ENCODE measurements at places on chromosomes 5 and 9.

- peak; percentile 60 for DNase-seq
These were observed 3.1 kb upstream of the DBH start for GRCh38 chr9:133632806-133633680.

- DNase-seq: no peak
These were observed 135.1 kb downstream of the SLC25A46 start for GRCh38 chr5:110873773-110874437.

DNA sequence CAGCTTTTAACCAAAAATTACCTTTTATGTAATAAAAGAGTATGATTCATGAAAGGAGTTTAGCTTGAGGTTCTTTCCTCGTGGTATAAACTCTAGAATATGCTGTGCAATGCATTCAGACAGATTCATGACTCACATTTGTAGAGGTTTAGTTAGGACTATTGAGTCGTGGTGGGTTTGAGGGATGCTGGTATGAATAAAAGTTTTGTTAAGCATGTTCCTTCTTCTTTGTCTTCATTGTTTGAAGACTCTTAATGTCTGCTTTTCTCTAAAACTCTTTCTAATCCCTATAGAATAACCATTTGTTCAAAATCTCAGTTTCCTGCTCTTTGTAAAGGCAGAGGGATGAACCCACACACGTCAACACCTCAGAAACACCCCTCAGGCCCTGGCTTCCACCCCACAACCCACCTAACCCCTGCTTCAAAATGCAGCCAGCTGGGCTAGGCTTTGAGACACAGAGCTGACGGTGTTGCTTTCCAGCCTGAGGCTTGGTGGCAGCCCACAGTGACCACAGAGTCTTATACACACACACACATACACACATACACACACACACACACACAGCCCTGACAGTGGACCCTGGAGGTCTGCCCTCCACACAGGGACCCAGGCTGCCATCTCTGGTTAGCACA, 69.0 kb upstream of the IRX1 start:
- no peak for DNase-seq

- peak; percentile 90 for DNase-seq
These were observed at the start of gene NPDC1 for GRCh38 chr9:137046088-137046787. TSS of gene NPDC1 (minus strand) at chr9:137046177. CDS start at chr9:137045989, 188 bp downstream.

- no peak for DNase-seq
These were observed 21.4 kb upstream of the CCNO start for GRCh38 chr5:55254802-55255201.

DNA sequence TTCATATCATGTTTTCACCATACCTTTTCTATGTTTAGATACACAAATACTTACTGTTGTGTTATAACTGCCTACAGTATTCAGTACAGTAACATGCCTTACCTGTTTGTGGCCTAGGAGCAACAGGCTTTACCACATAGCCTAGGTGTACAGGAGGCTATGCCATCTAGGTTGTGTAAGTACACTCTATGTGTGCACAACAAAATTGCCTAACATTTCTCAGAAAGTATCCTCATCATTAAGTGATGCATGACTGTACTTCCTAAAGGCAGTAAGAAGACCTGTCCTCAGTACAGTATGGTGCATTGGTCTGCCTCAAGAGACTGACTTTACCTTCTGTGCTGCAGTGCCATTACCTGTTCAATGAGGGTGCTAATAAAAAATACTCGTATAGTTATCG, 7.9 kb downstream of the TXN start:
- DNase-seq: no peak

DNA sequence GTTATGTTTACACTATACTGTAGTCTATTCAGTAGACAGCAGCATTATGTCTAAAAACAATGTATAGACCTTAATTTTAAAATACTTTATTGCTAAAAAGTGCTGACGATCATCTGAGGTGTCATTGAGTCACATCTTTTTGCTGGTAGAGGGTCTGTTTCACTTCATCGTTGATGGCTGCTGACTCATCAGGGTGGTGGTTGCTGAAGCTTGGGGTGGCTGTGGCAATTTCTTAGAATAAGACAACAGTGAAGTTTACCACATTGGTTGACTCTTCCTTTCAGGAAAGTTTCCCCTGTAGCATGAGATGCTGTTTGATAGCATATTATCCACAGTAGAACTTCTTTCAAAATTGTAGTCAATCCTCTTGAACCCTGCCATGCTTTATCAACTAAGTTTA, 150.3 kb downstream of the FBXL7 start:
- no peak for DNase-seq

GRCh38 chr9:136675477-136676296, 11.6 kb downstream of the AGPAT2 start:
- no peak for DNase-seq

- DNase-seq: no peak
These were observed 31.8 kb upstream of the PCA3 start for GRCh38 chr9:76732341-76732958.

GRCh38 chr9:27514551-27514950, 9.5 kb upstream of the IFNK start:
- DNase-seq: no peak

DNA sequence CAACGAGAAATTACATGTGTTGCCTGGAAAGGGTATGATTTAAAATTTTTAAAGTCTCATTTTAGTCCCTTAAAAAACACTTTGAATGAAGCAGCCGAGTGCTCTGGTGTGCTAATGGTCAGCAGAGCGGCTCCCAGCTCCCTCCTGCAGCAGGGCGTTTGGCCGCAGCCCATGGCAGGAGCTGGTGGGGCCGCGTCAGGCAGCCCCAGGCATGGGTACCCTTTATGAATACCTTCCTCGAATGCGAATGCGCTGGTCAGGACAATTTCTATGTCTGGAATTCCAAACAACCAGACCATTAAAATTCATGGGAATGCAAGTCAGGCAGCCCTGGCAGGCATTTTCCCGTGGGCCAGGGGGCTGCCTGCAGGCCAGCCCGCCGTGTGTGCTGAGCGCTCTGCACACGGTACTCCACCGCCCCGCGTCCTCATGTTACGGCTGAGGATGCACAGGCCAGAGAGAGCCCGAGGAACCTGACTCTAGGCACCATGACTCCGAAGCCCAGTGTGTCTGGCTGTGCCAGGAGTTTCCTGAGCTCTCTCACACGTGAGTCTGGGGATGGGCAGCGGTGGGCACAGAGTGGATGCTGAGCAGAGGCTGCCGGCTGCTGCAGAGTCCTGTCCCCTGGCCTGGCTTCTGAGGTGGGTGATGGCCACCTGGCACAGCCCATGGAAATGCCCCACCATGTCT, 123.7 kb downstream of the WNK2 start:
- DNase-seq: no peak

GRCh38 chr5:88659529-88660263, 223.3 kb downstream of the MEF2C start:
- no peak for DNase-seq

DNA sequence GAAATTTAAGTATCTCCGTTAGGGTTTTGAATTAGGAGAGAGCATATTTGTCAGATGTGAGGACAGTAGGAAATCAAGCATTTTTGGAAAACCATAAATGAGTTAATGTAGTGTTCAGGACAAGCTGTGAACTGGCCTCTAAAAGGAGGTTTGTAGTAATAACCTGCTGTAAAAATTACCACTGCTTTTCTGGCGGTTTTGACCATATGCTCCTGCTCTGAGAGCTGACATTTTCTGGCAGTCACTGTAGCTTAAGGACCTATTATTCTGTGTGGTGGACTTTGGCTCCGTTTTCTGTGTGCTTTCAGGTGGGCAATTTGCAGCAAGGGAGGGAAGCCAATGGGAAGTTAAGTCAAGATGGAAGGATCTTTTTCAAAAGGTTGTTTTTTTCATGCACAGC, 111.1 kb downstream of the SGCD start:
- DNase-seq: no peak

DNA sequence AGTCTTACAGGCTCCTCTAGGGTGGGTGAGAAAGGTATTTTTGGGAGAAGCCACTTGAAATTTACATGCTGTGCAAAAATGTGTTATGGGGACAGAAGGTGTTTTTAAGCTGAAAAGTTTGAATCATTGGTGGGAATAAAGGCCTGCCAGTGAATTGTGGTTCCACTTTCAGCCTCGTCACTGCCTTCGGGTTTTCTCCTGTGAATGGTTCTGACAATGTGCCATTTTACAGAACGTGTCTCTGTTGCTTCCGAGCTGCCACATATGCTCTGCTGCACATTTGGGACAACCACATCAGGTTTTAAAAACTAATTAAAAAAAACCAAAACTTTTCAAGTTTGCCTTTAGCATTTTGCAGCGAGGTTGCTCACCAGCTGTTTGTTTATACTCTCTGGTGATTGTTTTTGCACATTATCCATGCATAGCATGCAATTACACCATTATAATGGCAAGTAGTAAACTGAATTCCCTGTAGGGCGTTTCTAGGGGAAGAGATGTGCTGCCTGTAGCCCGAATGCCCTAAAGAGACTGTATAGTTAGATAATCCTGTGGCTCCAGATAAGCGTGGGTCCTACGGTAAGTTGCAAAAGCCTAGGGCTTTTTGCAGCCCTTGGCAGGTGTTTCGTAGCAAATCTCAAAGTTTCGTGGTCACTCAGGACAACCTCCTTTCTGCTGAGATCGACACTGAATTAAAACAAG, 40.1 kb upstream of the SUB1 start:
- no peak for DNase-seq

DNA sequence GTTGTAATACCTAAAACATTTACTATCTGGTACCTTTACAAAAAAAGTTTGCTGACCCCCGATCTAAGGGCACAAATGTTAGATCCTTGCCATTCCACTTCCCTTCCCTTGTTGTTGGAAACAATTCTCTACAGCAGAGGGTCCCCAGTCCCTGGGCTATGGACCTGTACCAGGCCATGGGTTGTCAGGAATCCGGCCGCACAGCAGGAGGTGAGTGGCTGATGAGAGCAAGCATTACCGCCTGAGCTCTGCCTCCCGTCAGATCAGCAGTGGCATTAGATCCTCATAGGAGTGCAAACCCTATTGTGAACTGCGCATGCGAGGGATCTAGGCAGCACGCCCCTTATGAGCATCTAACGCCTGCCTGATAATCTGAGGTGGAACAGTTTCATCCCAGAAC, 248.5 kb downstream of the AP3B1 start:
- DNase-seq: no peak

DNA sequence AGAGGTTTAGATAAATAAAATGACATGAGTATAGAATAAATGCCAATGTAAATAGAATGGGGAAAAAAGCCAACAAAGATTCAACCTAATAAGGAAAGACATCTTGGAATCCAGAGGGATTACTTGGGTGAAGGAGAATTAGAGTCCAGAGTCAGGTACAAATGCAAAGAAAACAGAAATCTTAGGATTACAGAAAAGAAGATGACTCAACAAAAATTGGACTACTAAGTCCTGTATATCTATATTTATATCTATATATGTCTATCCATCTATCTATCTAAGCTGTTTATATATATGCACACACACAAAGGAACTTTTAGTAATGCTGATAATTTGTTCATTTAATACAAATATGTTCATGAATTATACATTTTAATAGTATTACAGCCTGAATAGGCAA, 27.6 kb downstream of the FAM174A start:
- no peak for DNase-seq

DNA sequence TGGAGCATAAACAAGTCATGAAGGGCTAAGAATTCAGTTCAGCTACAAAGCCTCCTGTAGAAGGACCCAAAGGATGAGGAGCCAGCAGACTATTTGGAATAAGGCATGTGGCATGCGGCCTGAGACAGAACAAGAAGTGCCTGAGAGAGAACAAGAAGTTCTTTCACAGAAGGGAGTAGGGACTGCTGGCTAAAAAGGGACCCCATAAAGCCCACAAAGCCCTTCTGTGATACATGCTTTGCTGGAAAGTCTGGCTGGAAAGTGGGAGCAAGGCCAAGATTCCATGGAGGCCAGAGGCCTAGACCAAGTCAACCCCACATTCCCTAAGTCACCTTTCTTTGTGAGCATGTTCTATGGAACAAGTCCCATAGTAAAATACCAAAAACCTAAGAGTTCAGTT, 35.9 kb upstream of the UBAP2 start:
- no peak for DNase-seq

- no peak for DNase-seq
These were observed 951.1 kb upstream of the DMAC1 start for GRCh38 chr9:8750639-8751051.

DNA sequence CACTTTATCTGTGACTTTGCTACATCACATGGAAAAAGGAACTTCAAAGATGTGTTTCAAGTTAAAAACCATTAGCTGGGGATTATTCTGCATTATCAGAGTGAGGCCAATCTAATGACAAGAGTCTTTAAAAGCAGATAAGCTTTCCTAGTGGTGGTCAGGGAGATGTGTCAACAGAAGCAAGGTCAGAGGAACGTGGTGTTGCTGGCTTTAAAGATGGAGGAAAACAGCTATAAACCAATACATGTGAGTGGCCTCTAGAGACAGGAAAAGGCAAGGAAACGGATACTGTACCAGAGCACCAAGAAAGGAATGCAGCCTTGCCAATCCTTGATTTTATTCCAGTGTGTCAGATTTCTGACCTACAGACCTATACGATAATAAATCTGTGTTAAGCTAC, 204.2 kb downstream of the TAF11L14 start:
- no peak for DNase-seq

DNA sequence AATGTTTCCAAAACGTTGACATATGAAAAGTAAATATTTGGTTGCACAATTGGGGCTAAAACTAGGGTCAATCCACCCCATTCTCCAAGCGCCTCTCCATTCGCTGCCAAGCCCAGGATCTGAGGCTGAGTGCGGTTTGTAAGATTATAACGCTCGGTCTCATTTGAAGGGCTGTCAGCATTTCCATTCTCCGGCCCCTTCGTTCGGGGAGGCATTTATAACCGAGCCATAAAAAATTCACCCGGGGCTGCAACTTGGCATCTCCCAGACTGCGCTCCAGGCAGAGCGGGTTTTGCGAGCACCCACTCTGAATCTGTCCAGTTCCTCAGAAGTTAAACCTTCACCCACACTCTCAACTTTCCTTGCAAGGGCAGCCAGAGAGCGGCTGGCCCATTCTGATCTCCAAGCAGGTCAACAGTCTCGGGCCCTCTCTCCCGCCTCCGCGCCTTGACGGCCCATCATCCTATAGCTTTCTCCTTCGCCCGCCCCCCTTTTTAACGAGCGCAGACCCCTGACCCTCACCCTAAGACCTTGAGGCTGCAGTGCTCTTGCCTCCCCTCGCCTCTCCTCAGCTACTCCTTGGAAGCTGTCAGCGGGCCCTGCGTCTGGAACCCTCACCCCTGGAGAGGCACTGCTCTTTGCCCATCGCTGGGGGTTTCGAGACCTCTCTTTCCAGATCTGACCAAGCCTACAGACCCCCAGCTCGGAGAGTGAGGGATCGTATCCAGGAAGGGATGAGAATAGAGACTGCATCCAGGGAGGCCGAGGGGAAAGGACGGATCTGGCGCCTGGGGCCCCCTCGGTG, 1.1 kb downstream of the SLIT3 start:
- no peak for DNase-seq

All from COR-L47 (cell line).